Stimulated activated CD4-positive, alpha-beta T cell treated with anti-CD3 and anti-CD28 coated beads, Interleukin-2, amount 100 ng/mL, for 24 hours (primary cell): ENCODE measurements at places on chromosomes 7 and 10.

DNA sequence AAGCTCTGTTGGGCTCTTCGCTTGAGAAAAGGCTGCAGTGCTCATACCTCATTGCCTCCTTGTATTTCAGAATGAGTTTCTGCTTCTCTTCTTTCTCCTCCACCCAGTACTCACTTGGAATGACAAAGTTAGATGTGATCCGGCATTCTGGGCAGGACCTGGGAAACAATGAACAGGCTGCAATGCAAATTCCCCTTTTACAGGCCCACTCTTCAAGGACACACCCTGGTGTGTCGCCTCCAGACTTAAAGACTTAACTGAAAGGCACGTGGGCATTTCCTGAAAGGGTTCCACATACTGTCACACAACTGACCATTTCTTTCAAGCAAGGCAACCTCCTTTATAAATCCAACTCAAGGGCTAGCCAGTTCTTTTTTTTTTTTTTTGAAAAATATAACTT lies 23.6 kb downstream of the MKRN1 start:
- DNase-seq: no peak

GRCh38 chr10:44723619-44724325 lies 187.4 kb upstream of the TMEM72 start:
- DNase-seq: no peak

DNA sequence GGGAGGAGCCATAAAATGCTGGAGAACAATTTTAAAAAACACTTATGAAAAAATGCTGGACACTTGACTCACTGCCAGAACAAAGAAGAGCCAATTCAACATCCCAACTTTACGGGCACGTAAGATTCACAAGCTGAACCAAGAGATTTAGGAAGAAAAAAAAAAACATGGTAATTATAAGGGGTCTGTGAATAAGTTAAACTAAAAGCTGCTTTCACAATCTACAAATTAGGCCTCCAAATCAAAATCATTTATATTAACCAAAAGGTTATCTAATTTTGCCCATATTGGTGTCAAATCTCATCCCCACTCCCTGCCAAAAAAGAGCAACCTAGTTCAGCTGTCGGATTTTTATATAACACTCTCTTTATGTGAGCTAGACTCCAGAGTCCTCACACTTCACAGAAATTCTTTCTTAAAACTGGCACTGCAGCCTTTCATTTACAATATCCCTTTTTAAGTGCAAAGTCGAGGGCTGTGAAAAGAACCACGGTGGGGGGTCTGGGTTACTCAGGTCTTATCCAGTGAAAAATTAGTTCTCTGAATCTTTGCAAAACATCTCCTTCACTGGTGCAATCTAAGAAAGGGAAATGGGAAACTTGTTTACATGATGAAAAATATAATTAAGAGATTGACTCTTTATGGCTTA lies 30.4 kb upstream of the DGKI start:
- no peak for DNase-seq

GRCh38 chr7:105133986-105134655 lies 120.1 kb downstream of the KMT2E start:
- DNase-seq: no peak

DNA sequence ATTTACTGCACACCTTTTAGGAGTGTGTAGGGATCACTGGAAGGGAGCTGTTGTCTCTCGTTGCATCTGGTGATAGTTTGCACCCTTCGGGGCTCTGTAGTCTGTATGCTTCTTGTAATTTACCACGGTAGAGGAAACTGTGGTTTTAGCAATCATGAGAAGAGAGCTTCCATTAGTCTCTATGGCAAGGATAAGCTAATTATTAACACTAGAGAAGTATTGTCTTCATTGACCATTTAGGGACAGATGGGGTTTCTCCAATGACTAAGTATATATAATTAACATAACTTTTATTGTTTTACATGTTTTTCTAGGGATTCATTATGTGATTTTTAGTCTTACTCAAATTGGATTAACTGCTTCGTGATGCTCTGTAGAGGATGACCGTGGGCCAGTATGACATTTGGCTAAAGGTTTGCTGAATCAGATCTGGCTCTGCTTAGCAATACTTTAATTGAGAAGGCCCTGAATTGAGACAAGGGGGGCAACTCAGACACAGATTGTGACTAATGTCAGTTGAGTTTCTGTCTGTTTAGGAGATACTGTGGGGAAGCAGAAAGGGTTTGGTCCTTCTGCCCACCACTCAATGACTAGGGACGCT lies 8.7 kb downstream of the SLC18A2 start:
- DNase-seq: no peak

- DNase-seq: no peak
Observed at GRCh38 chr7:151175047-151175792, 7.7 kb upstream of the GBX1 start.
